Smooth muscle cell of the coronary artery (primary cell): ENCODE measurements at places on chromosomes 1 and 21. TPM values are rescaled to one million over a fixed set of nuclear protein-coding genes. Genes with fewer than 3 reads are reported as not detected.

Gene TRPM2
- total RNA-seq: under 0.01 TPM in 1 of 2 replicates, not detected in the other

Gene KCNJ6
- total RNA-seq: under 0.01 and 0.23 TPM in 2 replicates

Gene TNFRSF14
- total RNA-seq: 8.2 and 41.7 TPM in 2 replicates

Gene KCNQ4
- not detected in 2 replicates for total RNA-seq

Gene OLFML2B
- 0.53 and 16.8 TPM in 2 replicates for total RNA-seq

Gene DMBX1
- not detected in 2 replicates for total RNA-seq

Gene AKR7A3
- 0.12 and 0.15 TPM in 2 replicates for total RNA-seq

Gene GCSAML
- not detected in 2 replicates for total RNA-seq

Gene SLC50A1
- 17.9 and 32.0 TPM in 2 replicates for total RNA-seq

Gene HSD3B2
- total RNA-seq: not detected in 2 replicates

Gene HRNR
- not detected in 2 replicates for total RNA-seq

Gene CD58
- total RNA-seq: 8.7 and 13.8 TPM in 2 replicates

Gene PROK1
- not detected in 2 replicates for total RNA-seq

Gene NUP210L
- total RNA-seq: under 0.01 and 0.12 TPM in 2 replicates
